Stimulated activated CD8-positive, alpha-beta memory T cell treated with anti-CD3 and anti-CD28 coated beads, Interleukin-2, amount 100 ng/mL, for 1 hour (primary cell): ENCODE measurements at places on chromosomes 16 and 17.
A peak's percentile ranks its signal among the peaks of the same experiment; 100 is the strongest.

- no peak for DNase-seq
These were observed 48.1 kb upstream of the GNG13 start for GRCh38 chr16:848510-849253.

GRCh38 chr16:47892999-47893398 is 262.8 kb downstream of the ABCC12 start:
- no peak for DNase-seq

GRCh38 chr17:33121272-33121671 is 129.6 kb downstream of the SPACA3 start:
- no peak for DNase-seq

DNA sequence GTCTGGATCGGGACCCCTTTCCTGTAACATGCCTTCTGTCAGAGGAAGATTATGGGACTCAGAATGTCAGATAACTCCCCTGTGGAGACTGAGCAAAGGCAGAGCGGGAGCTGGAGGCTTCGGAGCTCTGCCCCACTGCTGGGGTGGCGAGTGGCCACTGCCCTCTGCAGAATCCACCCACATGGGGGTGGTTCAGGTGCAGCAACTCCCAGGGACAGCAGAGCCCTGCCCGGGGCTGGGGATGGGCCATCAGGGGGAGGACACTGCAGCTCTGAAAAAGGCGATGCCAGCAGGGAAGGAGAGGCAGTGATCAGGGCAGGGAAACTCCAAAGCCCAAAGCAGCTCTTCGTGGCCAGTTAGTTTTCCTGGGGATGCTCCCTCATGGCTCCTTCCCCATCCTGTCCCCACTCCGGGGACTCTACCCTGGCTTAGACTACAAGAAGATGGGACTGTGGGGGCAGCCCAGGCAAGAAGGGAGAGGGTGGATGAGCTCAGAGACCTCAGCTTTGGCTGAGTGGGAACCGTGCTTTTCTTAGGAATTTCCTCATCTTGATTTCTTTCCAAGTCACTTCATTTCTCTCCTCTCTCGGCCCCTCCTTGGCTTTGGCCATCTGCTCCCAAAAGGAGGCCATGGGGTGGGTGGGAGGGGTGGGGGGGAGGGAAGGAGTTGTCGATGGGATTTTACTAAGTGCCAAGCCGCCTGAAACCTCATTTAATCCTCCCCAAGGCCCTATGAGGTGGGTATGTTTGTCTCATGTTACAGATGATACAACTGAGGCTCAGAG is 4.0 kb downstream of the CA4 start:
- DNase-seq: no peak

DNA sequence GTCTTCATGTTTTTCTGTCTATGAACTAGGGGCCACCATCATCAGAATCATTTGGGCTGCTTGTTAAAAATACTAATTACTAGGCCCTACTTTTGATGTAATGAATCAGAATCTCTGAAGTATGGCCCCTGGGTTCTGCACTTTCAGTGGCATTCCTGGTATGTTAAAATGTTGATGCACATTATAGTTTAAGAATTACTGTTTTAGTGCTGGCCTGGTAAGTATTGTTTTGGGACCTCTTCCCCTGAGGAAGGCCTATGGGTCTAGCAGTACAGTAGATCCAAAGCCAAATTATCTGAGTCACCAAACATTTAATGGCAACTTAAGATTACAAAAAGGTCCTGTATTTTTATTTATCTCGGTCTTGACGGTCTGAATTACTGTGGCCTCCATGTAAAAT is 58.8 kb downstream of the AP2B1 start:
- no peak for DNase-seq

DNA sequence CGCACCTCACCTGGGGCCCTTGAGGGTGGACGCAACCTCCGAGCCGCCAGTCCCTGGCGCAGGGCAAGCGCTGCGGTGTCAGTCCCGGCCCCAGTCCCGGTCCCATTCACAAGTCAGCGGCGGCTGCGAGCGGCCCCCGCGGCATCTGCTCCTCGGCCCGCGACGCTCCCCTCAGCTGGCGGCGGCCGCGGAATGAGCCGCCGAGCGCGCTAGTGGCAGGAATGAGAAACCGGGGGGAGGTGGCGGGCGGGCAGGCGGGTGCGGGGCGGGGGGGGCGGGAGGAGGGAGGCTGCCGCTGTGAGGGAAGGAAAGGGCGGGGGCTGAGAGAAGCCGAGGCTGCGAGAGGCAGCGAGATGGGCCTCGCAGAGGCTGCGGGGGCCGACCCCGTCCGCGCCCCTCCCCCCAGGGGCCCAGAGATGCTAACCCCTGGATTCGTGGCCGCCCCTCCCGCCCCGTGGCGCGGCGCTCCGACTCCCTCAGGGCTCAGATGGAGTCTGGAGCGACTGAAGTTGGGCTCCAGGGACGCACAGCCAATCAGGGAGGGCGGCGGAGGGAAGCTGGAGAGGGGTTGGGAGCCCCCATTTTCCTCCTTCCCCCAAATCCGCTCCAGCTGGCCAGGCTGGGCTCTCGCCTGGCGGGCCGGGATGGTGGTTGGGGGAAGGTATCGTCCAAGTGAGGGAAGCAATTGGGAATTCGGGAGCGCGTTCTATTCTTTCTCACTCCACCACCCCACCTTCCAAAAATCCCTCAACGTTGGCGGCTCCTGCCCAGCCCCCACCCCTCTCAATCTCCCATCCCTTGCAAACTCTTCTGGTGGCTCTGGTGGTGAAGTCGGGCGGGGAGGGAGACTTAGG is at the start of gene CDH11:
TSS of gene CDH11 (minus strand) at position 194 of the 854 bp plus-strand sequence. CDS start 117,194 bp downstream, outside the sequence.
- no peak for DNase-seq

DNA sequence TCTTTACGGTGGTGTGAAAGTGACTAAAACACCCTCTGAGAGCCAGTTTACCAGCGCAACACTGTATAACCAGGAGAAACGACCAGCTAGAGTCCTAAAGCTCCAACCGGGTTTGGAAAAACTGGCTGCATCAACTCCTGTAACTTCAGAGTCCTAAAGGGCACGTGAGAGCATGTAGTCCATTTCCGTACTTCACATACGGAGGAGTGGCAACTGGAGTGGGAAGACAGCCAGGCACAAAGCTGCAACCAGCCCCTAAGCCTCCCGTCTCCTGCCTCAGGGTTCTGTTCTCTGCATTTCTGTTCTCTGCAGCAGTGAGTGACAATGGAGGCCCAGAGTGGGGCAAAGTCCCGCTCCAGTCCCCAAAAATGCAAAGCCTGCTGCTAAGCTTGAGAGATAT is 19.2 kb downstream of the TEKT1 start:
- no peak for DNase-seq

DNA sequence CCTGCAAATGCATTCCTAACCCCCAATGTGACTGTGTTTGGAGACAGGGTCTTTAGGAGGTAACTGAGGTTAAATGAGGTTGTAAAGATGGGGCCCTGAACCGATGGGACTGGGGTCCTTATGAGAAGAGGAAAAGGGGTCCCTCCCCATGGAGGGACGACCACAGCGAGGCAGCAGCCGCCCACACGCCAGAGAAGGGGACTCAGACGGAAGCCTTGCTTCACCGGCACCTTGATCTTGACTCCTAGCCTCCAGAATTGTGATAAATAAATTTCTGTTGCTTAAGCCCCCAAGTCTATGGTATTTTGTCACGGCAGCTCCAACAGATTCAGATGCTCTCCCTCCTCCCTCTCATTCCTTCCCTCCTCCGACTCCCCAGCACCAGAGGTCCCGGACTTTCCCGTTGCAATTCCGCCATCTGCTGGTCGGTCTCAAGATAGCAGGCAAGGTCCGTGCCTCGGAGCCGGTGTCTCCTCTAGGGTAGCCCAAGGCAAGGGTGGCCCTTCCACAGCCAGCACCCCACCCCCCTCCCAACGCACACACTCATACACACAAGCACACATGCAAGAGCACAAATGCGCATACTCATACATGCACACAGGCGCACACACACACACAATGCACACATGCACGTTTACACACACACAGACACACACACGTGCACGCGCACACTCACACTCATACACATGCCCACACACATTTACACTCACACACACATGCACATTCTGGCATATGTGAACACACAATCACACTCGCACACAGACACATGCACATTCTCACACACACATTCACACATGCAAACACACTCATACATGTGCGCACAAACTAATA is 23.1 kb upstream of the C16orf78 start:
- peak; percentile 4 for DNase-seq

- no peak for DNase-seq
These were observed 9.1 kb upstream of the DUXB start for GRCh38 chr16:75710344-75710743.

GRCh38 chr16:87635541-87636049 is 33.3 kb downstream of the JPH3 start:
- peak; percentile 46 for DNase-seq

GRCh38 chr17:48236681-48237134 is 129.1 kb downstream of the SNX11 start:
- no peak for DNase-seq

DNA sequence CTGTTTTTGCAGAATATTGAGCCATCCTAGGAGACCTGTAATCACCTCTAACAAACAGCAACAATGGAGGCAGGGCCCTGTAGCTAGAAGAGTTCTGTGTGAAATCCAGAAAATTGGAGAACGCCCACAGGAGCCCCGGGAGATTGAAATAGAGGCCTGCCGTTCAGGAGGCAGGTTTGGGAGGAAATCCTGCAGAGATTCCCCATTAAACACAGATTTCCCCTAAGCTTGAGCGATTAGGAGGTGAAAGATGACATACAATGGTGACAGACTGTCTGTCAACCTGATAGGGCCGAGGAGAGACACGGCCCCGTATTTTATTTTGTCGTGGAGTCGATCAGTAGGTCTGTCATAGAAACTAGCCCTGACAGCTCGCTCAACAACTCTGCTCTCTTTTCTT is 18.2 kb downstream of the CDK5RAP3 start:
- DNase-seq: no peak

- DNase-seq: no peak
These were observed 245.0 kb upstream of the CDH5 start for GRCh38 chr16:66121466-66121865.

DNA sequence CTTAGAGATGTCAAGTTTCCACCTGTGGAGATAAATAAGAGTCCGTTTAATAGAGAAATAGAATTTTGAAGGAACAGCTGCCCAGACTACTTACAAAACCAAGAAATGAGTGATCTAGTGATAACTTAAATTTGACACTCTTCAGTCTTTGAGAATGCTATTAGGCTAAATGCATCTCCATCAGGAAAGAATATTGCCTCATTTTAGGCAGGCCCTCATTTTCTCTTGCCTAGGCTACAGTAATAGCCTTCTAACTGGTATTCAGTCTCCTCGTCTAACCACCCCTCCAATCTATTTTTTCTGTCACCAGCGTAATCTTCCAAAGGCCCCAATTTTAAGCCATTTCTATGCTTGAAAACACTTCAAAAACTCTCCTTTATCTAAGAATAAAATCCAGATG is 537.8 kb upstream of the CA10 start:
- no peak for DNase-seq

GRCh38 chr16:49396206-49396720 is 22.7 kb downstream of the C16orf78 start:
- DNase-seq: no peak

GRCh38 chr17:46876353-46876887 is 25.0 kb downstream of the WNT9B start:
- DNase-seq: no peak

GRCh38 chr17:31389657-31390381 is 1.7 kb upstream of the RAB11FIP4 start:
- DNase-seq: no peak

GRCh38 chr16:64153718-64154117 is 968.1 kb downstream of the CDH11 start:
- DNase-seq: no peak

DNA sequence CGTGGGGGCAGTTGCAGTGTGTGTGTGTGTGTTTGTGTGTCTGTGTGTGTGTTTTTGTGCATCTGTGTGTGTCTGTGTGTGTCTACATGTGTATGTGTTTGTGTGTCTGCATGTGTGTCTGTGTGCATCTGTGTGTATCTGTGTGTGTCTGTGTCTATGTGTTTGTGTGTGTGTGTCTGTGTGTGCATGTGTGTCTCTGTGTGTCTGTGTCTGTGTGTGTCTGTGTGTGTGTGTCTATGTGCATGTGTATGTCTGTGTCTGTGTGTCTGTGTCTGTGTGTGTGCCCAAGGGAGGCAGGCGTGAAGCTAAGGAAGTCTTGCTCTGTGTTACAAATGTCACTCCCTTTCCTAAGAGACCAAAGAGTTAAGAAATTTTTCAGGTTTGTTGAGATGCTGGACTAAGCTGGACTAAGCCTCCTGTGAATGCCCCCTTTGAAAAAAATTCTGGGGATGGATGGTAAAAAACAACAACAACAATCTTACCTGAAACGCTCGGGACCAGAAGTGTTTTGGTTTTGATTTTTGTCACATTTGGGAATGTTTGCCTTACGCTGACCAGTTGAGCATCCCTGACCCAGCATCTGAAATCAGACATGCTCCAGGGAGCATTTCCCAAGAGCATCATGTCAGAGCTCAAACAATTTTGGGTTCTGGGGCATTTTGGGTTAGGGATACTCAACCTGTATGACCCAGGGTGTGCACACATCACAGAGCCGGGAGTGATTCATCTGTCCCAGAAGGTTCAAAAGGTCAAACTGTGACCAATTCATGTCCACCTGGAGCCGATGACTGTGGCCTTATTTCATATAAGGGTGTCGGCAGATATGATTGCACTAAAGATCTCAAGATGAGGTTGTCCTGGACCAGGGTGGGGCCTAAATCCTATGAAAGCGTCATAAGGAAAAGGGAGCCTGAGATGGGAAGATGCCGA is 48.6 kb upstream of the ZNF469 start:
- DNase-seq: no peak

DNA sequence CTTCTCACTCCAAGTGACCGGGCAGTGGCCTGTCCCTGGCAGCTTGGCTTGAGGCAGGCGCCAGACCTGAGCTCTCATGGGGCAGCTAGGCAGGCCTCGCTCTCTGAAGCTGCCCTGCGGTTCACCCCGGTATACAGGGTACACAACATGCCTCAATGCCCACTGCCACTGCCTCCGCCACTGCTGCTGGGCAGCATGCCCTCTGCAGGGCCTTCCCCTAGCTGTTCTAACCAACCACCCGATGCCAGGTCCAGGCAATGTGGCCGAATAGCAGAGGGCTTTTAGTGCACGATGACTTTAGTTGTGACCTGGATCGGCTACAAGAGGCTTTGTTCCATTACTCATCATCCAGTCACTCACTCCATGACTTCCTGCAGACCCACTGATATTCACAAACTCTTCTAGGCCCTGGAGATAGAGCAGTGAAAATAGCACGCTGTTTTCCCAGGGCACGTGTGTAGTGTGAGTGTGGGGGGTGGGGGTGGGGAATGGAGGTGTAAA is 19.7 kb downstream of the CDC42EP4 start:
- DNase-seq: no peak

- no peak for DNase-seq
These were observed 15.4 kb downstream of the RBFOX3 start for GRCh38 chr17:79595471-79595870.

- DNase-seq: no peak
These were observed 43.7 kb downstream of the NCOR1 start for GRCh38 chr17:16171613-16172012.

DNA sequence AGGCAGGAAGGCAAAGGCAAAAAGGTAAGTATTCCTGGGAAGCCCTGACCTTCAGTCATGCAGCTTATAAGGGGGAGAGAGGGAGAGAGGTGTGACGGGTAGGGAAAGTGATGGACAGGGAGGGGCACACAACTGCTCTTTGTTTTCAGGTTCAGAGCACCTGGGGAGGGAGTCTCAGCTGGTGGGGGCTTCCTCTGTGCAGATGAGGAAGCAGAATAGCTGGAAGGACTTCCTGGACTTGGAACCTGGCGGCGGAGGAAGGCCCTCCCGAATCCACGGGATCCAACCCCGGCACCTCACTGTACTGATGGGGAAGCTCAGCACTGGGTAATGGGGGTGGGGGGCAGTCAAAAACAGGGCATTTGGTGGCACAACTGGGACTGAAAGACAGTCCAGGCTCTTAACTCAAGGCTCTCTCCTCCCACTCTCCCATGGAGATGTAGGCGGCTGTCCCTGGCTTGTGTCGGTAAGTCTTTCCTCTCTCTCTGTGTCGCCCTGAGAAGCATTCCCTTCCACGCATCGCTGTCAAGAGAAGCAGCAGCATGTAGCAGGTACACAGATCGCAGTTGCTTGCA is 11.9 kb upstream of the PITPNM3 start:
- no peak for DNase-seq
